Type B pancreatic cell (in vitro differentiated cells): ENCODE measurements at places on chromosomes 12 and 14. TPM values are rescaled to one million over a fixed set of nuclear protein-coding genes. Genes with fewer than 3 reads are reported as not detected.

GRCh38 chr12:95060951-95061350 lies 12.5 kb downstream of the NR2C1 start:
- no peaks in the 10 kb centered on the region for H3K27me3 ChIP-seq
- no peak overlapping the region for H3K27ac ChIP-seq
- no peak overlapping the region for H3K4me3 ChIP-seq
- no peaks in the 10 kb centered on the region for H3K4me1 ChIP-seq
- peaks cover 14% of the 10 kb centered on the region for H3K36me3 ChIP-seq

GRCh38 chr14:73747379-73748211 lies 33.4 kb upstream of the PNMA1 start:
- DNase-seq, result no peak
- peaks cover 4% of the 10 kb centered on the region for H3K36me3 ChIP-seq
- H3K4me1 ChIP-seq, result peaks cover 77% of the 10 kb centered on the region
- no peaks in the 10 kb centered on the region for H3K27me3 ChIP-seq

DNA sequence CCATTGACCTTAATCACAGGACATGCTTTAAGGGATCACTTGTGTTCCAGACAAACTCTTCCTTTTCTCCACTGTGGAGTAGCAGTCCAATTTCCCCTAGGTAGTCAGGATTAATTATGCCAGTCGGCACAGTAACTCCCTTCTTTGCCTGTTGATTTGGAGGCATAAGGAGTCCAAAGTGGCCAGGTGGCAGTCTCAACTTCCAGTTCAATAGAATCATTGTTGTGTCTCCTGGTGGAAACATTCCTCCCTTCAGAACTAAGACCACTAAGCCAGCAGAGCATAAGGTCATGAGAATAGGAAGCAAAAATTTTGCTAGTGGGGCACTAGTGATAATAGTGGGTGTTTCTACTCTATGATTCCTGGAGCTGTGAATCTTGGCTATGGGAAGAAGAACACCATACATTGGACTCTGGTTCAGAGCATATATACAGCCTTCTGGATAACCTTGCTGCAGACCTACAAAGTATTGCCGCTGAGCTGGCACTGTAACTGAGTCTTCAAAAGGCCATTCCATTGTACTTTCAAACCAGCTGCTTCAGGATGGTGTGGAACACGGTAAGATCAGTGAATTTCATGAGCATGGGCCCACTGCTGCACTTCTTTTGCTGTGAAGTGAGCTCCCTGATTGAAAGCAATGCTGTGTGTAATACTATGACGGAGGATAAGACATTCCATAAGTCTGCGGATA lies 147.3 kb upstream of the MAX start:
- peaks cover 7% of the 10 kb centered on the region for H3K4me1 ChIP-seq
- H3K27ac ChIP-seq, result no peak overlapping the region
- no peaks in the 10 kb centered on the region for H3K27me3 ChIP-seq
- DNase-seq, result no peak

DNA sequence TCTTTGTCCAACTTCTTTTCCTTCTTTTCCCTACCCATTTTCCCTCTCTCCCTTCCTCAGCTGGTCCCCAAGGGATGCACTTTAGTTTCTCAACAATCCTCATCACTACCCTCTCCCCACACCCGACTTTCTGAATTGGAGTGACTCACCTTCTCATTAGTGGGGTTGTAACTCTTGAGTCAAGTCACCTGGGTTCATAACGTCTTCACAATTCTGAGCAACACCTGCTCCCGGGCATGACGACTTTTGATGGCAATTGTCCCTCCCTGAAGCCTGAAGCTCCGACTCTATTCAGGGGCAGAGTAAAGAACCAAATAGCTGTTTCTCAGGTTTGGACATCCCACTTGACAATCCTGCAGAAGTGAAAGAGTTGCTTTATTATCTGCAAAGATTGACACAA lies 82.7 kb upstream of the OTX2 start:
- peaks cover 4% of the 10 kb centered on the region for H3K4me1 ChIP-seq
- no peak for DNase-seq
- H3K4me3 ChIP-seq, result no peak overlapping the region
- H3K36me3 ChIP-seq, result no peaks in the 10 kb centered on the region
- H3K27ac ChIP-seq, result no peak overlapping the region

- peaks cover 13% of the 10 kb centered on the region for H3K36me3 ChIP-seq
- no peaks in the 10 kb centered on the region for H3K4me1 ChIP-seq
- no peak for DNase-seq
- peak overlapping the region; percentile 60 for H3K27ac ChIP-seq
These were observed 119.6 kb downstream of the GCH1 start for GRCh38 chr14:54782751-54783659.

- no peaks in the 10 kb centered on the region for H3K27me3 ChIP-seq
- DNase-seq, result no peak
- H3K4me3 ChIP-seq, result no peak overlapping the region
- H3K27ac ChIP-seq, result no peak overlapping the region
- H3K36me3 ChIP-seq, result peaks cover 31% of the 10 kb centered on the region
These were observed 252.6 kb downstream of the FOXN3 start for GRCh38 chr14:89164168-89165073.

GRCh38 chr14:94924189-94924588 lies 154.3 kb upstream of the GSC start:
- no peaks in the 10 kb centered on the region for H3K4me1 ChIP-seq
- no peak overlapping the region for H3K27ac ChIP-seq
- H3K36me3 ChIP-seq, result no peaks in the 10 kb centered on the region
- no peak for DNase-seq

DNA sequence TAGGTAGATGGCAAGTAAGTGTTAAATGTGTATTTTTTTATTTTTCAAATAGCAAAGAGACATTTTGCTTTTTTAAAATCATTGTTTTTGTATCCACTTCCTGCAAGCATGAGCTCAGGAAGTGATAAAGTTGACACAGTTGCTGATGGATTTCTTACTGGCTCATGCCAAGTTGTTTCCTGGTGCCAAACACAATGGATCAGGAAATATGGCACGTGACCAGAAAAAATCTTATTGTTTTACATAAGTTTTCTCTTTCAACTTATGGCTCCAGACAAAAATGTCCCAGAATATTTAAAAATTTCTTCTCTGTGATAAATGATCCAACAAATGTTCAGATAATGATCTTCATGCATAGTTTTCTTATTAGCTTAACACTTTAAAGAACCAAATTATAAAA lies 1279.1 kb upstream of the FLRT2 start:
- no peak overlapping the region for H3K4me3 ChIP-seq
- H3K27me3 ChIP-seq, result no peaks in the 10 kb centered on the region
- no peak overlapping the region for H3K27ac ChIP-seq

DNA sequence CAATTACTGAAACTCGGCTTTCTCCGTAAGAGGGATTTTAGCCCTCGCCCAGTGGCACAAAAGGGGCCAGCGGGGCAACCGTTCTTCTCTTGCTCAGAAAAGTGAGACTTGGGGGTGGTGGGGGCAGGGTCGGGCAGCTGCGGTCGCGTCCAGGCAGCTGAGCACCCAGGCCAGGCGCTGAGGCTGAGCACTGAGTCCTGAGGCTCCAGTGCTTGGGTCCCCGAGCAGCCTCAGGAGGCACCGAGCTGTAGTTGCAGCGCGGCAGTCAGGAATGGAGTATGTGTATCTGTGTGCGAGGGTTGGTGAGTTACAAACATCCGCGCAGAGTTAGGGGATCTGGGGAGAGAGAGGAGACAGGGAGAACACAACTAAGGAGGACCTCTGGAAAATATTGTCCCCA lies 4.1 kb upstream of the HOXC6 start:
- peaks cover 4% of the 10 kb centered on the region for H3K36me3 ChIP-seq
- H3K27me3 ChIP-seq, result peaks cover 95% of the 10 kb centered on the region
- peak overlapping the region; percentile 66 for H3K4me3 ChIP-seq

GRCh38 chr14:58992935-58993334 lies 195.5 kb upstream of the DAAM1 start:
- H3K4me3 ChIP-seq, result no peak overlapping the region
- DNase-seq, result no peak
- H3K4me1 ChIP-seq, result no peaks in the 10 kb centered on the region
- no peaks in the 10 kb centered on the region for H3K36me3 ChIP-seq
- H3K27ac ChIP-seq, result no peak overlapping the region

DNA sequence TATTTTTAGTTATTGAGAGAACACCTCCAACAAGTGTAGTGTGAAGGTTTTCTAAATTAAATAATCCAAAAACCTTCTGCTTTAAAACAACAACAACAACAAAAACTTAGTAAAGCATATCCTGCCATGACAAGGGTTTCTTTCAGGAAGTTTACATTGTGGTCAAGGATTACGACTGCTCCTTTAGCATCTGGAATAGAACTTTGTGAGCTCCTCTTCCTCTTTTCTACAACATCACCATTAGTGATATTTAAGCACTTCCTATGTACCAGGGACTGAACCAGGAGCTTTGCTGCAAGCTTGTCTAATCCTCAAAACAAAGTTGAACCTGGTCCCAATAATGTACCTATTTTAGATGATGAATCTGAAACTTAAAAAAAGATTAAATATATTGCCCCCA lies 315.4 kb upstream of the KITLG start:
- H3K27ac ChIP-seq, result no peak overlapping the region
- H3K4me1 ChIP-seq, result peaks cover 9% of the 10 kb centered on the region
- H3K4me3 ChIP-seq, result no peak overlapping the region
- no peak for DNase-seq

DNA sequence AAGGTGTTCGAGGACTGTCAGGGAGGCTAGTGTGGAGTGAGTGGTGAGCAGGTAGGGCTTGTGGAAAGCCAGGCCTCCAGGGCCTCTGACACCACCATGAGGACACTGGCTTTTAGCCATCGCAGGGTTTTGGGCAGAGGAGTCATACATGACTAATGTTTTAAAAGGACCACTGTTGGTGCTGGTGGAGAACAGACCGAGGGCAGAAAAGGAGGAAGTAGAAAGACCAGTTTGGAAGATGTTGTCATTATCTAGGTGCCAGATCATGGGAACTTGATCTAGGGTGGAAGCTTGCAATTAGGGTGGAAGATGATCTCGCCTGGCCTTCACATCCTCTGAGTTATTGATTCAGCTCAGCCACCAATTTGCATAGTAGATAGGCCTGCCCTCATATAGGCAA lies 144.2 kb downstream of the C12orf75 start:
- no peak overlapping the region for H3K27ac ChIP-seq
- peaks cover 7% of the 10 kb centered on the region for H3K27me3 ChIP-seq
- no peaks in the 10 kb centered on the region for H3K36me3 ChIP-seq
- H3K4me3 ChIP-seq, result no peak overlapping the region
- peaks cover 5% of the 10 kb centered on the region for H3K4me1 ChIP-seq

- no peak overlapping the region for H3K27ac ChIP-seq
- peaks cover 4% of the 10 kb centered on the region for H3K27me3 ChIP-seq
- H3K4me3 ChIP-seq, result no peak overlapping the region
These were observed 480.3 kb downstream of the BCL11B start for GRCh38 chr14:98791661-98792060.

DNA sequence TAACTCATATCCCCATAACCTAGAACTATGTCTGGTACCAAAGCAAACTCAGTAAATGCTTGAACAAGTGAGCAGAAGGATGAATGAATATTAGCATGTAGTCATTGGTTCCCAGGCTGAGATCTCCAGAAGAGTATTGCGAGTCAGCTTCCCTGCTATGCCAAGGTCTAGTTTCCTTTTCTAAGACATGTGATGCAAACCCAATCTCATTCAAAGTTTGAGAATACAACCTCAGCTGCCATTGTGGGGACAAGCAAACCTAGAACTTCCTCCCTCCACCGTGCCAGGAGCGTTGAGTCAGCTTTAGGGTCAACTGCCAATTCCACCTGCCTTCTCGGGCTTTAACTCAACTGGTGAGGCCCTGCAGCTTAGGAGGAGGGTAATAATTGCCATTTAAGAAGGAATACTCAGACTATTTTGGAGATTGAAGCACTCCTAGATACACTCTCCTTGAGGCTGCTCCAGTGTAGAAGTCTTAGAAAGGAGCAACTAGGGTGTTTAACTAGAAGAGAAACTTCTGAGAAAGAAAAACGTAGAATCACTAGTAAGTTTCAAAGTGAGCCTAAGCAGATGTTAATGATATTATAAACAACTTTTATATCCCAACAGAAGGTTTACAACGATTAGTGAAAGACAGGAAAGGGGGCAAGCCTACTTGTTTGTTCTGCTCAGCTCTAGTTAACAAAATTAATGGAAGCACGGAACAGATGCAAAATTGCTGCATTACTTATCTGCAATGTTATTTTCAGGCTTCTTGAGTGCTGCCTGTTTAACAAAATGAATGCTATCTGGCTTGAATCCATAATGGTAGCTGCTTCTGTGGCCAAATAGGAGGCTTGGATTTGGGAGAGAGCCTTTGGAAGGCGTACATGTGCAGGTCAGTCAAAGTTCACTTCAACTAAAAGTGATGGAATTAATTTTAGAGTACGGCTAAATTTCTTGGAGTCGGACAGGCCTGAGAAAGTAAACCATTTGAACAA lies 96.9 kb downstream of the HELB start:
- no peaks in the 10 kb centered on the region for H3K27me3 ChIP-seq
- H3K4me1 ChIP-seq, result no peaks in the 10 kb centered on the region
- no peak overlapping the region for H3K27ac ChIP-seq
- no peak overlapping the region for H3K4me3 ChIP-seq
- H3K36me3 ChIP-seq, result no peaks in the 10 kb centered on the region
- DNase-seq, result no peak

DNA sequence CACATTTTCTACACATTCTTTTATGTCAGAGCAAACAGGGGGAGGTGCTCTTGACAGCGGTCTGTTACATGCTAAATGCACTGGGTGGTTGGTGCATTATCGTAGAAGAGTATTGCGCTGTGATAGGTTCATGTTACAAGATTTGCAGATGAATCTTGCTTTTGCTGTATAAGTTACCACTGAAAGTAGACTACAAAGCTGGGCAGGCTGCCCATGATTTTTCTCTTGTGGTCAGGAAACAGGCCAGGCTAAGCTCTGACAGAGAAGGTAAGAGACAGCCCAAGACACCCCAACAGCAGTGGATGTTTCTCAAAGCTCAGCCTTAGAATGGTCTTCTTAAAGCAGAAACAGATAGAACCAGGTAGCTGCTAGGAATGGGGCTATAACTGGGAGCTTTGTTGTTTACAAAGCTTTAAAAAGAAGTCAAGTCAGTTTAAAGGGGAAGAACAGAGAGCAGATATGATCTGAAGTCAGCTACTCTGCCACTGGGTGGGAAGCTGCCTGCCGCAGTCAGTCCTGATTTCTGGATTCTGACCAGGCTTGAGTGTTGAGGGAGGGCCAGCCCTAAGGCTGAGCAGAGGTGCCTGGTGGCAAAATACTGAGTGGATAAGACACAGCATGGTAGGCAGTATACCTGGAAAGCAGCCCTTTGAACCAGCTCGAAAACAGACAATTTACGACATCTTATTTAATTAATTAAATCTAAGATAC lies 9.4 kb downstream of the KCNA1 start:
- no peak overlapping the region for H3K27ac ChIP-seq
- H3K36me3 ChIP-seq, result peaks cover 6% of the 10 kb centered on the region
- H3K27me3 ChIP-seq, result peaks cover 95% of the 10 kb centered on the region

MAP1LC3B2 gene
- total RNA-seq, result 1.0 TPM in 1 of 2 replicates, not detected in the other

C12orf42 gene
- total RNA-seq, result not detected in 2 replicates

TMEM63C gene
- 4.6 and 5.5 TPM in 2 replicates for total RNA-seq
